Breast epithelium (tissue), 4 donors: ENCODE measurements at places on chromosomes 1 and 21. TPM values are rescaled to one million over a fixed set of nuclear protein-coding genes. Genes with fewer than 3 reads are reported as not detected.

DNA sequence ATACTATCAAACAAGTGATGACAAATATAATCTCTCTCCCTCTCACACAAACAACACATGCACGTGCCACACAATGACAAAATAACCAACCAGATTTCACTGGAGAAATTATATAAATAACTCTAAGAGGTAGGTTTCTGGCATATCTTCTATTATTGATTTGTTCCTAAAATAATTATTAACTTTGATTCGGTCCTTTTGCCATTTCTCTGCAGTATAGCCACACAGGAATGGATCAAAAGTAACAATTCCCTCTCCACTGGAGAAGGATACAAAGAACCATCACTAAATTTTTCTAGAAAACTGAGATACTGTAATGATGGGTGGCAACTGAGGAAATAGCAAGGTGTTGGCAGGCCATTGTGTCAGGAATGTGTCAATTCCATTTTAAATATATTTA, 33.4 kb downstream of the ARNT start:
- no peaks in the 10 kb centered on the region for H3K27me3 ChIP-seq
- no peak overlapping the region for H3K4me3 ChIP-seq
- H3K36me3 ChIP-seq = no peaks in the 10 kb centered on the region
- DNase-seq = no peak
- no peaks in the 10 kb centered on the region for H3K4me1 ChIP-seq

DNA sequence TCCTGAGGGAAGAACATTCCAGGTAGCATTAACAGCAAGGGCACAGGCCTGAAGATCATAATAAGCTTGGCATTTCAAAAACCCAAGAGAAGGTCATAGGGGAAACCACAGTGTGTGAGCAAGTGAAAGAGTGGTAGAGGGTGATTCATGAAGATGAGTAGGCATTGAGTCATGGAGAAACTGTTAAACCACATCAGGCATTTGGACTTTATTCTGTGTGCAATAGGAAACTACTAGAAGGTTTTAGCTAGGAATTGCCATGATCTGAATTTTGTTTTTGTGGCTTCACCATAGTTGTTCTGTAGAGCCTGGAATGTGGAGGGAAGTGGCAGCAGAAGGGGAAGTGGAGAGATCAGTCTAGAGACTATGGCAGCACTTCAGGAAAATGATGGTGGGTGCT, 359.0 kb upstream of the PTBP2 start:
- H3K27ac ChIP-seq = no peak overlapping the region
- no peak overlapping the region for H3K4me3 ChIP-seq
- no peaks in the 10 kb centered on the region for H3K27me3 ChIP-seq

Gene OR2L13
- total RNA-seq = 0.33 TPM

- H3K27me3 ChIP-seq = no peaks in the 10 kb centered on the region
- no peaks in the 10 kb centered on the region for H3K36me3 ChIP-seq
- no peak overlapping the region for H3K27ac ChIP-seq
- H3K4me3 ChIP-seq = no peak overlapping the region
- no peak for DNase-seq
Observed at GRCh38 chr1:101207891-101208290, 28.9 kb upstream of the S1PR1 start.

DNA sequence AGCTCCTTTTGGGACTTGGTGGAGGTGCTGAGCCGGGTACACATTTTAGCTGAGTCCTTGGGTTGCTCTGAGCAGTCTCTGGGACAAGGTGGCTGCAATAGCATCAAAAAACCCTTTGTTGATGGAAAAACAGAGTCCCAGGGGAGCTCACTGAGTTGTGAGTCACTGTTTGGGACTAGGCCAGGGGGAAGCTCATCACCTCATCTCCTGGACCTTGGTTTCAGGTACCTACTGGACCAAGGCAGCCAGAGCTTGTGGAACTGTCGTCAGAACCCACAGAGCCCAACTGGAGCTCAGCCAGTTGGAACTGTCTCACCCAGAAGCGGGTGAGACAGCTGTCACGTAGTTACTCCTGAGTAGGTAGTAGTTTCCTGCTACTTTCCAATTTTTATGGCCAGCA, 146.7 kb downstream of the HLX start:
- no peak overlapping the region for H3K4me3 ChIP-seq
- H3K4me1 ChIP-seq = no peaks in the 10 kb centered on the region
- no peak overlapping the region for H3K27ac ChIP-seq
- DNase-seq = peak; percentile 27
- no peaks in the 10 kb centered on the region for H3K36me3 ChIP-seq

- H3K27ac ChIP-seq = no peak overlapping the region
- H3K36me3 ChIP-seq = no peaks in the 10 kb centered on the region
- H3K4me3 ChIP-seq = no peak overlapping the region
- no peaks in the 10 kb centered on the region for H3K27me3 ChIP-seq
- DNase-seq = no peak
Observed at GRCh38 chr1:94593611-94594010, 52.1 kb upstream of the F3 start.

Gene SETD4
- 25.6 TPM for total RNA-seq

DNA sequence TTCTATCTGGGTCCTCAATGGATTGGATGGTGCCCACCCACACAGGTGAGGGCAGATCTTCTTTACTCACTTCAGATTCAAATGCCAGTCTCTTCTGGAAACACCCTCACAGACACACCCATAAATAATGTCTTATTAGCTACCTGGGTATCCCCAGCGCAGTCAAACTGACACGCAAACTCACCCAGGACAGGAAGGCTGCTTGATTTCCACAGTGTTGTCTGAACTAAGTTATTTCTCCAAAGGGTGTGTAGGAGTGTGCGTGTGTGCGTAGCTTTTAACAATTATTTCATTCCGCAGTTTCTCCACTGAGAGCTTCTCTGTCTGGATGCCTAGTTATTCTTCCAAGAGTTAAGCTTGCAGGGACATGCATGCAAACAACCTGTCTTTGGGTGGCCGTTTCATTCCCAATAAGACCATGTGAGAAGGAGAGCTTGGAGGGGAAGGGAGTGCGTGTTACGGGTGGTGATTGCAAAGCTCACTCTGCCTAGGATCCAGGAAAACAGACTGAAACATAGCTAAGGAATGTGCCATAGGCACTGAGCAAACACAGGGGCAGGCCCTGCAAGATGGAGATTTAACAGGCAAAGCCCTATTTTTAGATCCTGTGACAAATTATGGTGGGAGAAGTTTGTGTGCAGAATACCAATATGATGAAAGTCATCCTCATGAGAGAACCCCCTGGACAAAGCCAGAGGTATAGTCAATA, 269.7 kb downstream of the DYRK1A start:
- no peaks in the 10 kb centered on the region for H3K4me1 ChIP-seq
- H3K4me3 ChIP-seq = no peak overlapping the region
- no peaks in the 10 kb centered on the region for H3K27me3 ChIP-seq
- H3K36me3 ChIP-seq = no peaks in the 10 kb centered on the region
- DNase-seq = no peak

DNA sequence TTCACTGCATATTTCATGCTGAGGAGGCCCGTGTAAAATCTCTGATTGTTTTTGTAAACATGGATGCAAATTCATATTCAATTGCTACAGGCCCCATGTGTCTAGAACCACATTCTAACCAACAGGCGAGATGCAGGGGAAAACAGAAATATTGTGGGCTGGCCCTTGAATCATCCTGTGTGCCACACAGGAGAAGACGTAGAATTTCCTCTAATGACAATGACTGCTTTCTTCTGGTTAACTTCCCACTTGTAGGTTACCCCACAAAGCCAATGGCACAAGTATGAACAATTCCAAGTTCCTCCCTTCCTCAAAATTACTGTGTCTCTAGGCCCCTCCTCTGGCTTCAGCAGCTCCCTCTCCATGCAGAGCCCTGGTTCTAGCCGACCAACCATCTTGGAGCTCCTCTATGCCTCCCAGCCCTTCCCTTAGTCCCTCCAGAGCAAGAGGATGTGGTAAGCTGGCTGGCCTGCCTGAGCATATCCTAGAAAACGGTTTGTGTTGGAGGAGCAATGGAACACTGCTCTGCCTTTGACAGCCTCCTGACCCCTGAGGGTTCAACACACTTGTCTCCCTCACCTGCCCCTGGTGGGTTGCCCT, 205.2 kb downstream of the HS2ST1 start:
- H3K4me1 ChIP-seq = no peaks in the 10 kb centered on the region
- no peak for DNase-seq
- no peaks in the 10 kb centered on the region for H3K27me3 ChIP-seq
- no peaks in the 10 kb centered on the region for H3K36me3 ChIP-seq

Gene ADAM30
- not detected for total RNA-seq

DNA sequence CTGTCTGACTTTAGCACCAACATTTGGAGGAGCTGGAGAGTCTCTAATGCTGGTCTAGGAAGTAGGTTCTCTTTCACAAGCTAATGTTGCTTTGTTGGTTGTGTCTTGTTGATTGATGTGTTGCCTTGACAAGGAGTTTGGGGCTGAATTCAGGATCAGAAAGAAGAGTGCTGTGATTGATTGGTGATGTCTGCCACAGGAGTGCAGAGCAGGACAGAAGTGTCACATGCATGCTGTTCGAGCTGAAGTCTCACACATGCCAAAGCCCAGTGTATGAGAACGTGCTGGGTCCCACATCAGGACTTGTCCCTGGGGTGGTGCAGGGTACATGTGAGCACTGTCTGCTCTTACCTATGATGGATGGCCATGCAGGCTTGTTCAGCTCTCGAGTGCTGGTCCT, 694.4 kb downstream of the MATN1 start:
- no peak overlapping the region for H3K27ac ChIP-seq
- no peak for DNase-seq
- no peak overlapping the region for H3K4me3 ChIP-seq
- H3K36me3 ChIP-seq = no peaks in the 10 kb centered on the region
- H3K27me3 ChIP-seq = peaks cover 13% of the 10 kb centered on the region
- no peaks in the 10 kb centered on the region for H3K4me1 ChIP-seq

- no peaks in the 10 kb centered on the region for H3K4me1 ChIP-seq
- no peak overlapping the region for H3K4me3 ChIP-seq
- peak overlapping the region; percentile 65 for H3K27ac ChIP-seq
- H3K27me3 ChIP-seq = no peaks in the 10 kb centered on the region
- peak; percentile 58 for DNase-seq
Observed at GRCh38 chr21:33901412-33902288, 14.0 kb downstream of the ATP5PO start.

GRCh38 chr1:161706482-161707347, at the start of gene FCRLA:
Gene FCRLA, plus strand, starts transcription at chr1:161707229. Its CDS starts 36 bp downstream, at chr1:161707265.
- no peaks in the 10 kb centered on the region for H3K4me1 ChIP-seq
- H3K36me3 ChIP-seq = no peaks in the 10 kb centered on the region
- DNase-seq = no peak
- H3K4me3 ChIP-seq = no peak within 1 kb of the TSS
